Peyer's patch (tissue), 4 donors: ENCODE measurements at places on chromosomes 13 and 19.

DNA sequence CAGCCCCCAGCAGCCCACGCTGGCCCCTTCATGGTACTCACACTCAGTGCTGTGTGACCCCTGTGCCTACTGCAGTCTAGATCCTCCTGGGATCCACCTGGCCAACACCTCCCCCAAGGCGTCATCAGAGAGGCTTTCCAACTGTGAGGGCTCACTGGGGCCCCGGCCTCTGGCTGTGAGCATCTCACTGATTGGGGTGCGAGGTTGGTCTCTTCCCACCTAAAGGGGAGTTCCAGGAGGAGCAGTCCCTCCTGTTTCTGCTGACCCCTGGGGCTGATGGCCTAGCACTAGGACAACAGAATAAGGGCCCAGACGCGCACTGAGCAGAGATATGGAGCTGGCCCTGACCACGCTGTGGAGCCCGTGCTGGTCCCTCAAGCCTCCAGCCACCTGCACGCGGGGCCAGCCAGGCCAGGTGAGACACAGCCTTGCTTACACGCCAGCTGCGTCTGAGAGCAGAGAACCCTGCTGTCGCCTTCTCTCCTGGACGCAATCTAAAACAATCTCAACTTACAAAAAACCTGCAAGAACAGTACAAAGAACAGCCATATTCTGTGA lies 32.2 kb downstream of the ELL start:
- no peak for DNase-seq

- DNase-seq = peak; percentile 92
Observed at GRCh38 chr19:18098891-18099622, 1.5 kb downstream of the MAST3 start.

GRCh38 chr13:110770678-110771077 lies 57.2 kb downstream of the ING1 start:
- no peak for DNase-seq

DNA sequence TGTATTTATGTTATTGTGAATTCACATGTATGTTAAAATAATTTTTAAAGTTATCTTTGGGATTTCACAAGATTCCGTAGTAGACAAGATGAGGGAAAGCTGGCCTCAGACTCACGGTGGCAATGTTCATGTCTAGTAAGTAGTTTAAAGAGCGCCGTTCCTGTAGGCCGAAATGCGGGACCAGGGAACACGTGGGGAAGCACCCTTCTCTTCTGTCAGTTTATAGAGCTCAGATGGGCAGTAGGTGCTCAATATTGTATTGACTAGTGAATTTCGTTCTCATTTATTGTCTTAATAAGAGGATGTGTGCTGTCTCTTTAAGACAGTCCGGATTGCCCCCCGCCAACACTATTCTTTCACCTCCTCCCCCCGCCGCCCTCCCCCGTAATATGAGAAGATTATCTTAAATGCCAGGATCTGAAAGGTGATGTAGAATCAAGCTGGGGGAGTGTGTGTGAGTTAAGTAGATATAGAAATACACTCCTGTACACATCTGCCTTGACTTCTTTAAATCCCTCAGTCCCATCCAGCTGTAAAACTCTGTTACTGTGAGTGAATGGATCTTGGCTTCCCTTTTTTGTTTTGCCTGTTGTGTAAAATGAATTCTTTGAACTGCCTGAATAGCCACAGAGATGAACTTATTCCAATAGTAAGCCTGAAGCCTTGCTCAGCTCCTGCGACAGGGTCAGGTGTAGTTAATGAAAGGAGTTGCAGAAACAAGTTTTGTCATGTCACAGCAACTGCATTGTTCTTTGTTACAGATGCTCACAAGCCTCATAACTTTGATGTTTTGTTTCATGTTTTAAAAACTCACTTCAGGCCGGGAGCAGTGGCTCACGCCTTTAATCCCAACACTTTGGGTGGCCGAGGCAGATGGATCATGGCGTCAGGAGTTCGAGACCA lies 1.3 kb downstream of the LAMP1 start:
- DNase-seq = no peak

DNA sequence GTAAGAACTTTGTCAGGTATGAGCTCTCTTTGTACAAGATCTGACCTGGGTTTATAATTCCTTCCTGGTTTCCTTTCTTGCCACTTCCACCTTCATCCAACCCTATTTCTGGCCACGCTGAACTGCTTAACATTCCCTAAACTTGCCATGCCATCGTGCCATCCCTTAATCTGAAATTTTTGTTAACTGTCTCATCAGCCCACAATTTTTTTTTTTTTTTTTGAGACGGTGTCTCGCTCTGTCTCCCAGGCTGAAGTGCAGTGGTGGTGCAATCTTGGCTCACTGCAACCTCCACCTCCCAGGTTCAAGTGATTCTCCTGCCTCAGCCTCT lies 144.6 kb downstream of the GGACT start:
- DNase-seq = no peak

DNA sequence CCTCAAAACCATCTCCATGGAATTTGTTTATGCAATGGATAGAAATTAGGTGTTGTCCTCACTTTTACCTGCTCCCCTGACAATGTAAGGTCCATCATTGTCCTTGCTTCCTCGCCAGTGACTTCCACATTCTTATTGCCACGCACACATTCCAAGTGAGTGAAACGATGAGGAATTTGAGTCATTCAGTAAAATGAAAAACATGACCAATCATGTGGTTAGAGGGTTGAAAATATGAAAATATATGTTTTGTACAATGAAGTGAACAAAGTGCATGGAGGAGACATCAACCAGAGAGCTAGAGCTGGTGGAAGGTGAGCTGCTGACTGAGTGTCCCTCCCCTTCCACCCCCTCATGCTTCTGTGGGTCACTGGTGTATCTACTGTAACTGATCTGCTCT lies 91.7 kb downstream of the ATP8A2 start:
- DNase-seq = no peak

DNA sequence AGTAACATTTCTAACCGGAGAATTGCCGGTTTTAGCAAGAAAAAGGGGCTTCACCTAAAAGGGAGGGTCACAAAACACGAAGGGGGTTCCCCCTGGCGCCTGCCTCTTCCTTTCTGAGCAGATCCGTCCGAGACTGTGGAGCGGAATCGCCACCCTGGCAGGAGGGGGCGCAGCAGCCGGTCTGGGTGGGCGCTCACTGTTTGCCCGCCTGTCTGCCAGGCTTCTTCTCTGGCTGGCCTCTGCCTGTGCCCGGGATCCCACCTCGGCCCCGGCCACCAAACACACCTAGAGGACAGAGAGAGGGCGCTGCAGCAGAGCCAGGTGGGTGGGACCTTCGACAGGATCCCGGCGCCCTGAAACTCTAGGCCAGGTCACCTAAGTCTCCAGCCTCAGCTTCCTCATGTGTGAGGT lies 15.6 kb downstream of the LSM4 start:
- no peak for DNase-seq

- peak; percentile 71 for DNase-seq
Observed at GRCh38 chr13:74134777-74135325, 647 bp upstream of the KLF12 start.

DNA sequence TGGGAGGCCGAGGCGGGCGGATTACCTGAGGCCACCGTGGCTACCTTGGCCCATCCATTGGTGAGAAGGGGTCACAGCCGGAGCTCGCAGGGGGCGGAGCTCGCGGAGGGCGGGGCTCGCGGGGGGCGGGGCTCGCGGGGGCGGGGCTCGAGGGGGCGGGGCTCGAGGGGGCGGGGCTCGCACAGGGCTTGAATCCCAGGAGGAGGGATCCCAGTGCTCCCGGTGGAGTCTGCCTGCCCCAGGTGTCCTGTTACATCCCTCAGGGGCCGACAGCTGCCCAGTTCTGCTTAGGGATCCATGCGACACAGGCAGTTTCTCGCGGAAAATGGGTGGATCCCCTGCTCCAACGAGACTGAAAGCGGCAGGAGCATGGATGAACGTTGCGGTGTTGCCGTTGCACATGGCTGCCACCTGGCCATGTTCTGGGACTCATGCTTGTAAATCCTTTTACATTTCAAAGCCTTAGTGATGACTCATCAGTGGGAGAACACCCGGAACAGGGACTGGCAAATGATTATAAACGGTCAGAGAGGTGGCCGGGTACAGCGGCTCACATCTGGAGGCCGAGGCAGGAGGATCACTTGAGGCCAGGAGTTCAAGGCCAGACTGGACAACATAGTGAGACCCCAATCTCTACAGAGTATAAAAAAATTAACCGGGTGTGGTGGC lies 25.1 kb downstream of the TMPRSS9 start:
- peak; percentile 71 for DNase-seq

GRCh38 chr19:42188665-42189064 lies 28.8 kb downstream of the DEDD2 start:
- DNase-seq = no peak

DNA sequence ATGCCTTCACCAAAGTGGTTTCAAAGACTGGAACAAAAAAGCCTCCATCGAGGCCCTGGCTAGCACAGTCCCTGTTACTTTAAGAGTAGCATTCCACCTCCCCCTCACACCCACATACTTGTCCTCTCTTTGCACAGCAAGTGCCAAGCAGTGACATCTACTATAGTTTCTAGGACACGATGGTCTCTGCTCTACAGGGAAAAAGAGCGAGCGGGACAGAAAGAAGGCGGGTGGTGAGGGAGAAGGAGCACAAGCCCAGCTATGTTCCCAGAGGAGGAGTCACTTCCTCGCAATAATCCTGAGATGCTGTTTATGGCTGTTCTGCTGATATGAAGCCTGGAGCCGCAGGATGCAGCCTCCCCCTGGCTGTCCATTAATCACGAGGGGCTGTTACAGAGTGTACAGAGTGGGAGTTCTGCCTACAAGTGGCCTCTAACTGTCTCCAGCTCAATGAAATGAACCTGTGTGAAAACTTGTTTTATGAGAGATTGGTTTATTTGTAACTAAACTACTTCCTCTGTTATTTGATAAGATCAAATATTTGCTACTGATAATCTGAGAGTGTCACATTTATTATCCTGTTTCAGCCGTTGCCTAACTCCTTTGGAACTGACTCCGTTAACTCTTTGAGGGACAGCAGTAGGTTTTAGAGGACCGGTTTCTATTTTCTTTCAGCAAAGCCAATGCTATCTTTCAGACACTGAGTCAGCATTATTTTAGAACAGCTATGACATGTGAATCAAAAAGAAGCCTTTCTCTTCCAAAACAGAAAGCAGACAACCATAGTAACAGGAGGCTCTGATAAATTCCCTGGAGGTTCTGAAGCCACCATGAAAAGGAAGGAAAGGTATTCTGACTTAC lies 208.0 kb downstream of the SPRY2 start:
- DNase-seq = peak; percentile 83

- DNase-seq = no peak
Observed at GRCh38 chr13:106919638-106920037, 351.7 kb upstream of the ARGLU1 start.

GRCh38 chr19:34578751-34579150 lies 97.2 kb downstream of the WTIP start:
- DNase-seq = no peak

DNA sequence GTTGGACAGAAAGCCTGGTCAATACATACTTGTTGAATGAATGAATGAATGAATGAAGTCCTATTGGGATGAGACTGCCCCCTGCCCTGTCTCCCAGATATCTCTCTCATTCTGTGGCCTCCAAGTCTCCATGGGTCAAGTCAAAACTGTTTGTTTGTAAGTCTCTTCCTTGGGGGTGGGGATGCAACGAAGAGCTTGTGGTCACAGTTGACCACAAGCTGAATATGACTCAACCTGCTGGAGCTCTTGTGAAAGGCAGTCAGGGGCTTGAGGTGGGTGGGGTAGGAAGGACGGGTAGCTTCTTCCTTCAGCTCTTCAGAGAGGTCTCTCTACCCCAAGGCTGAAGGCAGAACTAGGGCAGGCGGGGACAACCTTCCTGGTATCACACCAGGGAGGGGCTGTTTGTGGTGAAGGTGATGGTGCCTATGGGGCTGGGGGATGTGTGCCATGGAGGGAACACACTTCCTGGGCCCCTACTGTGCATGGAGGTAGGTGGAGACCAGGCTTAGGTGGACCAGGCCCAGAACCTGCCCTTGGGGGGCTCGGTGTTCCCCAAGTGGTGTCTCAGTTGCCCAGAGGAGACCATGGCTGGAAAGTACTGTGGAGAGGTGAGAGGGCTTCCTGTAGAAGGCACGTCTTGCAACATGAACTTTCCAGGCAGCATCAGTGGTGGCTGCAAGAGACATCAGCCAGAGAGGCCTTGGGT lies 8.0 kb downstream of the MYO1F start:
- peak; percentile 70 for DNase-seq

DNA sequence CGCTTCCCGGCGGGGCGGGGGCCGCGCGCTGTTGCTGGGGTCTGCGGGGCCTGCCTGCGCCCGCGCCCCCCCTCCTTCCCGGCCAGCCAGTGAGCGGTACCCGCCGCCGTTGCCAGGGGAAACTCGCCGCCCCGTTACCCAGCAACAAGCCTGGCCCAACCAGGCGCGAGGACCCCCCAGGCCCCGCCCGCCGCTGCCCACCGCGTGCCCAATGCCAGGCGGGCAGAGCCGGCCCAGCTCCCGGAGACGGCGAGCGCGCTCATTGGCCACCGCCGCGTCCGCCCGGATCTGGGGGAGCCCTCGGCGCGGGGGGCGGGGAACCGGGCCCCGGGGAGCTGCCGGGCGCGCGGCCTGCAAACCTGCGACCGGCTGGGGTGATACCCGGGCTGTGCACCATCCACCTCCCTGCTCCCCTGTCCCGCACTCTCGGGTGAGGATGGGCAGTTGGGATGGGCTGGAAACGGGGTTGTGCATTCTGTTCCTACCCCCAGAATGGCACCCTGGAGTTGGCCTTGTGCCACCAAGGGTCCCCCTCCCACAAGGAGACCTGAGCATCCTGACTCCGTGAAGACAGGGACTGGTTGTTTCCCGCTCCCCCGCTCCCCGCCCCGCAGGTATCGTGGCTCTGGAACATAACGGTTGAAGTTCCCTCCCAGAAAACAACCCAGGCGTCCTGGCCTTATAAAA lies 8.8 kb upstream of the BBC3 start:
- peak; percentile 55 for DNase-seq

- no peak for DNase-seq
Observed at GRCh38 chr13:30776661-30777060, 41.3 kb downstream of the ALOX5AP start.

GRCh38 chr13:79674765-79675515 lies 194.0 kb downstream of the NDFIP2 start:
- no peak for DNase-seq

DNA sequence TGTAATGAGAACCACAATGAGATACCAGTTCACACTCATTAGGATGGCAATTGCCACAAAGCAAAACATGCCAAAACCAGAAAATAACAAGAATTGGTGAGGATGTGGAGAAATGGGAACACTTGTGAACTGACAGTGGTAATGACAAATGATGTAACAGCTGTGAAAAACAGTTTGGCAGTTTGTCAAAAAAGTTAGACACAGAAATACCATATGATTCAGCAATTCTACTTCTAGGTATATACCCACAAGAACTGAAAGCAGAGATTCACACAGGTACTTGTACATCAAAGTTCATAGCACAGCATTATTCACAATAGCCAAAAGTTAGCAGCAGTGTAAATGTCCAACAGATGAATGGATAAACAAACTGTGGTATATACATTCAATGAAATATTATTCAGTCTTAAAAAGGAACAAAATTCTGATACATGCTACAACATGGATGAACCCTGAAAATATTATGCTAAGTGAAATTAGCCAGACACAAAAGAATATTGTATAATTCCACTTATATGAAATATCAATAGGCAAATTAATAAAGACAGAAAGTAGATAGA lies 96.5 kb downstream of the UGGT2 start:
- no peak for DNase-seq

- no peak for DNase-seq
Observed at GRCh38 chr13:91036886-91037285, 310.6 kb upstream of the MIR17HG start.
